ENCODE measurements at places on chromosomes 16 and 17.

- no peak for DNase-seq
Measured at GRCh38 chr17:45258981-45259380, 2.9 kb downstream of the SPATA32 start.

DNA sequence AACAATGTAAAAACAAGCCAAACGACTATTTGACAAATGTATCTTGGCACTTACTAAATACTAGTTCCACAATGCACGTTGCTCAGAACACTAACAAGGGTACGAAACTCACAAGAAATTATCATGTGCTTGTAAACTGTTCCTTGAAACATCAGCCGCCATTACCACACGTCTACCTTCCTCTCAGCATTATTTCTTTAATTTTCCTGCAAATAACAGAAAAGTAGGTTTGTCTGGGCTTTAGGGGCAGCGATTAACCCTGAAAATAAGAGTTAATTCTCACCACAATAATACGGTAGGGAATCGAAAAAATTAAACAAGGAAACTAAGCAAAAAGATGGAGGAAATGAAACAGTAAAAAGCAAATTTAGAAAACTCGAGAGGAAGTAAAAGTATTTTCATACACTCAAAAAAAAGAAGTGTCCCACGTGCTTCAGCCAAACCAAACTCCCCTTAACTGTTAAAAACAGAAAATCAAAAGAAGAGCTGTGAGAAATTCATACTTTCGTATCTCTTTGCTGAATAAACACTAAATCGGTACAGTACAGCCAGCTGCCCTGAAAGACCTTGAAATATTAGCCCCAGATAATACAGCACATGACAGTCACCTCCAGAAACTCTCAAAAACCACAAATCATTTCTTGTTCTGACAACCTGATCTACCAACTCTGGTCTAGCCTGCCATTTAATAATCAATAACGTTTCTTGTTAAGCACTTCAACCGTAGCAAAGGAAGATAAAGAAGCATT is 1.2 kb downstream of the ARHGAP17 start:
- no peak for DNase-seq

DNA sequence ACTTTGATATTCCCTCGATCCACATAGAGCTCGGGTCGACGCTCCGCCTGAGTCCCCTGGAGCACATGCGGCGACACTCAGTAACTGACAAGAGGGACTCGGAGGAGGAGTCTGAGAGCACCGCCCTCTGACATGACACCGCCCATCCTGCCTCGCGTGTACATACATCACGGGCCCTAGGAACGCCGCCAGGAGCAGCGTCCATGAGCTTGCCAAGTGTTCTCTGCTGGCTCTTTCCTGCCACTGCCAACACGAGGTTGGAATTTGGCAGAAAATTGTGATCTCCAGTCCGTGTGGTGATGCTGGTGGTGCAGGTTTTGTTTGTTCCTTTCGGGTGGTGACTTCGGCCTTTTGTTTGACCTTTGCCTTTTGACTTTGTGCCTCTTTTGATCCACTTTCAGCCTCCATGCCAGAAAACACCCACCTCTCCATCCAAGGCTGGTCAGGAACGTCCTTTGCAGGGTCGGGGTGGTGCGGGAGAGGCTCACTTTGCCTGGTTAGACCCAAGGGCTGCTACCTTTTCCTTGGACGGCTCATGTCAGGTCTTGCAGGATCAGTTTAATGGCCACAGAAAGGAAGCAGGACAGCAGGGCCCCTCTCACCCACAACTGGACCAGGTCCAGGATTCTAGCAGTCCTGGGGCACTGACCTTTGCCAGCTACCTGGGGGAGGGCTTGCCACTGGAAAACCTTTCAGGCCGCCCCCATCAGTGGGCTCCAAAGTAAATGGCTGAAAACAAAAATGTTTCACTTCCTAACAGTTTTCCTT is 27.6 kb downstream of the ELAC2 start:
- no peak for DNase-seq

DNA sequence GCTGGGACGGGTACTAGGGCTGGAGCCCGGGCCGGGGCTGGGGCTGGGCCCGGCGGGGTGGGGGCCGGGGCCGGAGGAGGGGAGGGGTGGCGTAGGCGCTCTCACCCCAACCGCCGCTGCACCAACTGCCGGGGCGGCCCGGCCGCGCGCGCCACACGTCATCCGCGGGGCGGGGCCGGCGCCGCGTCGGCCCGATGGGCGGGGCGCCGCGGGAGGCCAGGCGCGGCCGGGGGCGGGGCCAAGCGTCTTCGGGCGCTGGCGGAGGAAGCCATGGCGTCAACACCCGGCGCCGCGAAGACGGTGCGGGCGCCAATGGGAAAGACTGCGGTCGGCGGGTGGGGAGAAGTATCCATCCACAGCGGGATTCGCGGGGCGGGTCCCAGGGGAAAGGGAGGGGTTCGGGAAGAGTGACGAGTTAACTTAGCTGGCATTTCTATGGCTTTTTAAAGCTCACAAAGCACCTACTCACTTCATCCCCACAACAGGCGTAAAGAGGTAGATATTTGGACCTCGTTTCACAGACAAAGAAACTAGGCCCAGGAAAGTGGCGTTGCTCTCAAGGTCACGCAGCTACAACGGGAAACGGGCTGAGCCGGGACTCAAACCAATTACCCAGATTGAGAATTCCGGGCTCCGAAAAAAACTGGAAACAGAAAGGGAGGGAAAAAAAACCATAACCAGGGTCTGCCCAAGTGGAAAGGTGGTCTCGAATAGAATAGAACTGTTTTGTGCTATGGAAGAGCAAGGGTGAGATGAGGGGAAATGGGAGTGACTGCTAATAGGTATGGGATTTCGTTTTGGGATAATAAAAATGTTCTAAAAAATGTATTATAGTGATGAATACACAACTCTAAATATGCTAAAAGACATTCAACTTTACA is at the start of gene SPAG9:
SPAG9 (minus strand) TSS at position 130 of the 881 bp plus-strand sequence. CDS start 212 bp downstream, outside the sequence.
- DNase-seq: peak; percentile 97

GRCh38 chr17:2932946-2933345 is 130.5 kb downstream of the OR1D5 start:
- no peak for DNase-seq

GRCh38 chr16:26475596-26475995 is 591.1 kb upstream of the C16orf82 start:
- DNase-seq: no peak

GRCh38 chr17:7626956-7627249 is 718 bp downstream of the SAT2 start:
- DNase-seq: no peak

DNA sequence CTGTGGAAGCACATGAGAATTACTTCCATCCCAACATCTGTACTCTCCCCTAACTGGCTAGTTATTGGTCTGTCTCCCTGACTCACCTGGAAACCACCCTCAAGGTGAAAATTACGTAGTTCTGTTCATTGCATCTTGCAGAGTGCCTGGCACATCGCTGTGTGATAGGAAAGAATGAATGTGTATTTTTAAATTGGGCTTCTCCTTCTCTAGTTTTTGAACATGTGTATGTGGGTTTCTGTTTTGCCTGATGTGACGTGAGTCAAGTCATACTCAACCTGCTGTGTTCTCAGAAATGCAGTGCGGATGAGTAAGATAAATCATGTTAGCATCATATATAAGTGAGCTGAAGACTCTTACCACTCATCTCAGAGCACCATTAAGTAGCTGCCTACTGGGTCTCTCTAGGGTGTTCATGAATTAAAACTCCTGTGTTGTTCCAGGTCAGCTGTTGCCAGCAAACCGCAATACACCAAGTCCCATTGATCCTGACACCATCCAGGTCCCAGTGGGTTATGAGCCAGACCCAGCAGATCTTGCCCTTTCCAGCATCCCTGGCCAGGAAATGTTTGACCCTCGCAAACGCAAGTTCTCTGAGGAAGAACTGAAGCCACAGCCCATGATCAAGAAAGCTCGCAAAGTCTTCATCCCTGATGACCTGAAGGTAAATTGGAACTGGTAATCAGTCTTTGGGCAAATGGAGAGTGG is 50.2 kb downstream of the HLF start:
- DNase-seq: no peak

DNA sequence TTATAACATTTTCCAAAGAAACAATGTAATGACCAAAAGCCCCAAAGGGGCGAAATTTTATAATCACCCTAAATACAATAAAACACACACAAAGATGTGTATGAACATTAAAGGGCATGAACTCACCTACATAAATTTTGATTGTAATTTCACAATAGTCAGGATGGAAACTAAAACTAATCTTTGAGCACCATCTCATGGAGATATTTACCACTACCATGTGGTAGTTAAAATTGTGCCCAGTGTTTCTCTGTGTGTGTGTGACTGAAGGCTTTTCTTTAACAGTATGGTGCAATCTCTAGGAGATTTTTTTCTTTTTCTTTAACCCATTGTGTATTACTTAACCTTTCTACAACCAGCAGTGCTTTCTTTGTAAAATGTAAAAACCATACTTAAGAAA is 19.7 kb upstream of the MEIOC start:
- DNase-seq: no peak

- DNase-seq: peak; percentile 54
Measured at GRCh38 chr17:83174362-83175118, 95.1 kb downstream of the METRNL start.

DNA sequence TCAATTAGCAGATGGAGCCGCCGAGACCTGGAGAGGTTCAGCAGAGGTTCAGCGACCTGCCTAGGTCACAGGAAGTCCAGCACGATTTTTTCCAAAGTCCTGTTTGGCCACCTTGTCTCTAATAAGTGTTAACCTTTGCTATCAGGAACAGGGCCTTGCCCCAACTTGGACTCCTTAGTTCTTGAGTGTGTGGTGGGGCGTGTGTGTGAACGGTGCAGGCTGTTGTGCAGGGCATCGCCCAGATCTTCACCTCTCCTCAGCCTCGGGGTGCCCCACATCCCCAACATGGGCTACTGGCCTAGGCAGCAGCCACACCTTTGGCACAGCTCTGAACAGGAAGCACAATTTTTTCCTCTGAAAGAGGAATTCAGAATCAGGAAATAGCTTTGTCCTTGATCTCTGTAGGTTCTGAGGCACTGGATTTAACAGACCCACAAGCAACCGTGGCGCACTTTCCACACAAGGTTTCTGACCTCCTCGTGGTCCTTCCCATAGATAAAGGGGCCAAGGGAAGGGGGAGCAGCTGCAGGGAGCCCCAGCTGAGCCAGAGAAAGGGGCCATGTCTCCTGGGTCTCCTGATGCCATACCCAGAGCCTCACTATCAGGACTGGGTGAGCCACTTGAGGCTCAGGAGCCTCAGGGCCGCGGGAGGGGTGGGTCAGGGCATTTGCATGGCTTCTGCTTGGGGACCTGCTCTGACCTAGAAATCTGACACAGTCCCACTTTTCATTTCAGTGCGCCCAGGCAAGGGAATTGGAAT is 10.4 kb downstream of the MPRIP start:
- no peak for DNase-seq

DNA sequence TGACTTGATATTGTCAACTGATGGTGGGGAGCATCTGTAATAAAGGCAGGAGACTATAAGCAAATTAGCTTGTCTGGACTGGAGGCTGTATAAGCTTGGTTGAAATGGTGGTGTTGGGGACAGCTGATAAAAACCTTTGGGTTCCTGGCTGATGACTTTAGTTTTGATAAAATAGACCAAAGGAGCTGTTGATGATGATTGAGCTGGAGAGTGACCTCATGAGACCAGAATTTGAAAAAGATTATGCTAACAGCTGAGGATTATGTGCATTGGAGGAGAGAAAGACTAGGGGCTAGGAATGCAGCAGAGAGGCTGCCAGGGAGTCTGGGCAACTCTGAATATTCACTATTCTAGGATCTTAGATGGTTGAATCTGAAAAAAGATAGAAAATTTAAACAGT is 8.7 kb upstream of the CDC27 start:
- no peak for DNase-seq

DNA sequence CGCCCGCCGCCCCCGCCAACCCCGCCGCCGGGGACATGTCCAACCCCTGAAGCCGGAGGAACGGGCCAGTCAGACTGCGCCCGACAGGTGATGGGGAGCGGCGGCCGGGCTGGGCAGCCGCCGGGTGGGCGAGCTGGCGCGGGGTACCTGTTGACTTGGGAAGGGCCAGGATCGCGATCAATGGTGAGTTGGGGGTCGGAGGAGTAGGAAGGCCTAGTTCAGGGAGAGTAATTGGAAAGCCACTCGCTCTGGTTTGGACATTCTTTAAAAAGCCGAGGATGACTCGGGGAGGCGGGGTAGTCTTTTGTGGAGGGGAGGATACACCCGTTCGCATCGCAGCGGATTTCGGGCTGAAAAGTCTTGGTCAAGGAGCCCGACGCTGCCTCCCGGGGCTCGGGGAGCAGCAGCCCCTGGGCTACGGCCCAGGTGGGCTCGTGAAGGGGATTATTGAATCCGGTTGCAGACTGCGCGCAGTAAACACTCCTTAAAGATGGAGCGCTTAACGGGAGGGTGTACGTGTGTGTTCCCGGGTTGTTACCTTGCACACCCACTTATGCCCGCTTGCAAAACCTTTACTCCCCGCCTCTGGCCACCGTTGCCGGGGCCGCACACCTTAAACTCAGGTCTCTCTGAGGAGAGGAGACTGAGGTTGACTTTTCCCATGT is 123.8 kb downstream of the GOSR1 start:
- no peak for DNase-seq

- DNase-seq: no peak
Measured at GRCh38 chr17:73399056-73399455, 87.3 kb upstream of the CDC42EP4 start.

- DNase-seq: peak; percentile 33
Measured at GRCh38 chr16:89018282-89019158, 41.5 kb upstream of the CBFA2T3 start.

DNA sequence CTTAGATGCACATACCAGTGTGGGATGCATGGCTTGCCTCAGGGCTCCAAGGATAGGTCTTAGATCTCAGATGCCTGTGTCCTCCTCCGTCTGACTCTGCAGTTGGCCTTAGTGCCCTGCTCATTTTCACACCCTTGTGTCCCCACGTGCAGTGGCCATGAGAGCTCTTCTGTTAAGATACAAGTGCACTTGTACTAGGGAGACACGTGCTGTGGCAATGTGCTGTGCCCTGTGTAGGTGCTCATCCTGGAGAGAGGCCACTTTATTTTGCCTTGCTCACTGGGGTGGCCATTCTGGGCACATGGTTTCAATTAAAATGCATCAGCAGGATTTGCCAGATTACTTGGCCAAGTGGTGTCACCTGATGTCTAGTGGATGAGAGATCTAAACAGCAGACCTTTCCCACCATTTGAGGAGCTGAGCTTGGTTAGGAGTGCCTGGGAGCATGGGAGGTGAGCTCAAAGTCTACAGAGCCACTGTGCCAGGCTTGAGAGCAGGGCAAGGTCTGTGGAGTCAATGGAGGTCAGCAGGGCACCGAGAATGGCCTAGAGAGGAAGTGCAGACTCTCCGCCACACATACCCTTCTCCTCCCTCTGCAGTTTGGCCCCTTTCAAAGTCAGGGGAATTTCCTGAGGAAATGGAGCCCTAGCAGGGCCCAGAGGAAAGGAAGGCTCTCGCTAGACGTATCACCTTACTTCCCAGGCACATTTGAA is 25.2 kb upstream of the SMPD3 start:
- no peak for DNase-seq
